NCI-H1048 (cell line): ENCODE measurements at places on chromosomes 6 and 20.
A peak's percentile ranks its signal among the peaks of the same experiment; 100 is the strongest.

- no peak for DNase-seq
Observed at GRCh38 chr20:4025679-4026078, 10.3 kb upstream of the RNF24 start.

GRCh38 chr20:36957875-36958667, 6.6 kb upstream of the SAMHD1 start:
- DNase-seq, result no peak

GRCh38 chr6:41706876-41707564, 28.4 kb downstream of the TFEB start:
- DNase-seq, result no peak

DNA sequence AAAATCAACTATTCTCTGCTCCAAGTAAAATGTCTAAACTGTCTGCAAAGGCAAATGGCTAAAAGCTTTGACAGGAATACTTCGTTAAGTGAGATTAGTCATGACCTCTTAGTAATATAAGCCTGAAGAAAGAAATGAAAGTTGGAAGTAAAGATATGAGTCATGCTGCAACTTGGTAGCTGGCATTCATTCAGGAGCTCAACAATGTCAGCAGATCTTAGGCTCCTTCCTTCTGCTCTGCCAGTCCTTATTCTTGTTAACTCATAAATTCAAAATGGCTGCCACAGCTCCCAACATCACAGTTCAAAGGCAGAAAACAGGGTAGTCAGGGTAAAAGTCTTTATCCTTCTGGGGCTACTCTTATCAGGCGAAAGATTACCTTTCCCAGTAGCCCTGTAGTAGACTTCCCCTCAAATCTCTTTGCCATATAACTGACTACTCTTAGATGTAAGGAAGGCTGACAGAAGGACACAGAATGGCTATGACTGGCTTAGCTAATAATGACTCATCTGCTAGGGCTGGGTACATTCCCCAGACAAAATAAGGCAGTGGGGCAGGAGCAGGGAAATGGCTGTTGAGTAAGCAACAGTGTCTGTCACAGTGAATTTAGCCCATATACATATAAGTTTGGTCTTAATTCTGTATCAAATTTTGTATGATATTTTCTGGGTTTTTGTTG, 24.4 kb upstream of the C6orf62 start:
- DNase-seq, result no peak

DNA sequence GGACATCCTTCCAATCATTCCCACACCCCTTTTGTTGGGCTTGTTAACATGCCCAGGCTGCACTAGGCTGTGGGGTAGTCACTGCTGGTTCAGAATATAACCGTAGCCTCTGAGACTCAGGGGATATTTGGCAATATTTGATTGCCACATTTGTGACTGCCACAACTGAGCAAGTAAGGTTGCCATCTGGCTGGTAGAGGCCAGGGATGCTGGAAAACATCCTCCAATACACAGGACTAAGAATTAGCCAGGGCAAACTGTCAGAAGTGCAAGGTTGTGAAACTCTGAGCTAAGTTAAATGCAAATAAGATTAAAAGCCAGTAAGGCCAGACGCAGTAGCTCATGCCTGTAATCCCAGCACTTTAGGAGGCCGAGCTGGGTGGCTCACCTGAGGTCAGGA, 112.0 kb downstream of the ZMYND8 start:
- DNase-seq, result no peak

DNA sequence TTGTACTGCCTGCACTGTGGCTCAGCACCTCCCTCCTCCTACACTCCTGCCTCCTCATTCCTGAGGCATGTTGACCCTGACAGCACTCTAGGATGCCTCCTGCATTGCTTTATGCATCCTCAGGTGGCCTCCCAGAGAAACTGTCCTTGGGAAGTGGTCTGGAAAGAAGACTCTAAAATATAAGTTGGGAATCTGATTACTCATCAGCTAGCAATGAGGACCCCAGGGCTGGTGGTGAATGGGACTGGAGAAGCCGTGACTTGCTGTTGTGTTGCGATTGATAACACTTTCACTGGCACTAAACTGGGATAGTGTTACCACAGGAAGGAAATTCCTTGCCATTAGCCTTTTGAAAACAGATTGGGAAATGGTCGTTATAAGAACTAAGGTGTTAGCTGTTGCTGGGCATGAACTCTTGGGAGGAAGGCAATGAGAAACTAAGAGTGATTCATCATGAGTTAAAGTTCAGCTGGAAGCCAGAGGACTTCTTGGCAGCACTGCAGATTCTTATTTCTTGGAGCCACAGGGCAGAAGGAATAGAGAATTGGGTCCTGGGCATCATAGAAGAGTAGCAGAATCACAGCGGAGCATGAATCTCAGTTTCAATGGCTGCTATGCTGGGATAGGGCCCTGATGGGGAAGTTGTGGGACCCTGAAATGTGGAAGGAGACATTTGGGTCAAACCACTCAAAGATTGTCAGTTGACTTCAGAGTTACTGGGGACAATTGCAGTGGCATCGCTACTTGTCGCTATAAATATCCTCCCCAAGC, 10.1 kb upstream of the SIRPD start:
- no peak for DNase-seq

- no peak for DNase-seq
Observed at GRCh38 chr6:3218266-3218665, 9.2 kb downstream of the TUBB2B start.

GRCh38 chr6:3819161-3820110, 29.7 kb upstream of the FAM50B start:
- DNase-seq, result no peak

DNA sequence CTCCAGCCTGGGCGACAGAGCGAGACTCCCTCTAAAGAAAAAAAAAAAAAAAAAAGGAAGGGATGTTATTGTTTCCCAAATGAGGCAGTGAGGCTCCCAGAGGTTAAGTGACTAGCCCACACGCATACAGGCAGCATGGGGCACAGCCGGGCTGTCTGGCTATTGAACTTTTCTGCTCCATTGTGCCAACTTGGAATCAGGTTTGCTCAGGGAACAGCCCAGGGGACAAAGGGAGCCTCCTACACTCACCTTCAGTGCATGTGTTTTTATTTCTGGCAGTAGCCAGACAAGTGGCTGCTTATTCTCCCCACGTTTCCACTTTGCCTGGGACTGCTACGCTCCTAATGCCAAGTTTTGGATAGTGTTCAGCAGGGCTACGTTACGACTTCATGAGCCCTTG, 10.7 kb downstream of the ETV7 start:
- no peak for DNase-seq

- DNase-seq, result no peak
Observed at GRCh38 chr20:722822-723644, 45.3 kb downstream of the SLC52A3 start.

DNA sequence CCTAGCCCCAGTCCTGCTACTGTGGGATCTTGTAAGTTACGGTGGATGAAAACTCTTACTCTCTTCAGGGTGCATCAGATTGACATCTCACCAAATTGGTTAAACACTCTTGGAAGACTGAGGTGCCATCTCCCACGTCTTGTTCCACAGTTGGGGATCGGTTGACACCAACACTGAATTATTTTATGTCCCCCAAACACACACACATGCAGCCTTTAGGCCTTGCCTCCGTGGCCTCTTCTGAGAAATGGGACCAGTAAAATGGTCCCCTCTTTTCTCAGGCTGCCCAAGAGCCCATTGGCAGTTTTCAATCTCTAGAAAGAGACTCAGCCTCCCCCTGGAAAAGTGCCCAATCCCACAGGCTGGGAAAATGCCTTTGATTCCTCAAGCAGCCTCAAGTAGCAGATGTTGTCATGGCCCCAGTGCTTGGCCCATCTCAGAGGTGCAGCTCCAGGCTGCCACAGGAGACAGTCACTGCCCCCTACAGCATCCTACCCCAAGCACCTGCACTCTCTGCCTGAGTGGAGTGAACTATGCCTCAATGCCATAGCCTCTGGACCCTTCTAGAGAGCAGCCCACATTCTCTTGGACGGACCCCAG, 163.9 kb downstream of the ANKRD60 start:
- DNase-seq, result no peak

- DNase-seq, result no peak
Observed at GRCh38 chr6:19370831-19371230, 466.3 kb upstream of the ID4 start.

DNA sequence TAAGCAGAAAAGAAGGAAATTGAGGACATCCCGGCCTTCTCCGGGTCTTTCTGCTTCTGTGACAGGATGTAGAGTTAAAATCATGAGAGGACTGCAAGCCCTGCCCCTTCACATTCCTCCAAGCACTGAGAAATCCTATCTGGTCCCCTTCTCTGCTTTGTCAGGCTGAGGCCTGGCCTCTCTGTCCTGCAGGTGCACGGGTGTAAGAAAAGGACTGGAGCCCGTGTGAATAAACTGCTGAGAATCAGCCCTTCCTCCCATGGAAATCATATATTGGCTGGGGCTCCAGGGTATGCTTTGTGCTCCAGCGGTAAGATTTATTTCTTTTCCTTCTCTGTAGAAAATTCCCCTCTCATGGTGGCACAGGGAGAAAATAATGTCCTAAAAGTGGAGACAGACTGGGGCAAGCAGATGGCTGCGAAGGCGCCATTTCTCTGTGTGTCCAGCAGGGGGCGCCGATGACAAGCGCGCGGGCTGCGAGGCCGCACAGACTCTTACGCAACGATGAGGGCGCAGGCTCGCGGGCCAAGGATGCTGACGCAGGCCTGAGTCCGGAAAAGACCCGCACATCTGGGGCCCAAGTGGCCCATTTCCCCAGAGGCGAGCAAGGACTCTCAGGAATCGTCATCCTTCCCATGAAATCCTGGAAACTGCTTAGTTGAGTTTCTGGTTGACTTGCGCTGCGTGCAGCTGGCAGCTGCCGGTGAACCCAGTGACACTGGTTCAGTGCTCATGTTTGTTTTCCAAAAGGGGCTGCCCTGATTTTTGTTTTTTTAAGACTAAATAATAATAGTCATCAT, 258.6 kb downstream of the ADGB start:
- peak; percentile 56 for DNase-seq

- no peak for DNase-seq
Observed at GRCh38 chr6:148054219-148054618, 288.4 kb upstream of the SASH1 start.

DNA sequence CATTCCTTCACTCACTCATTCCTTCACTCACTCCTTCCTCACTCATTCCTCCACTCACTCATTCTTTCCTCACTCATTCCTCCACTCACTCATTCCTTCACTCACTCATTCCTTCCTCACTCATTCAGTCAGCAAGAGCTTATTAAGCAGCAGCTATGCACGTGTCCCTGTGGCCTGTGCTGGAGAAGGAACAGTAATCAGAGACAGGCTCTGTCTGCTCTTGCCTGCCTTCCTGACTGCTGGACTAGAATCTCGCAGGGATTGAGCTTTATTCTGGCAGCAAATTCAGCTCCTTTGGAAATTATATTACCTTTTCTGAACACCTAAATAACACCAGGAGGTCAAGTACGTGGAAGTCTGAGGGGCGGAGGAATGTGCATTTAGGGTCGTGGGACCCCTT, 138.9 kb upstream of the AGPAT4 start:
- no peak for DNase-seq

DNA sequence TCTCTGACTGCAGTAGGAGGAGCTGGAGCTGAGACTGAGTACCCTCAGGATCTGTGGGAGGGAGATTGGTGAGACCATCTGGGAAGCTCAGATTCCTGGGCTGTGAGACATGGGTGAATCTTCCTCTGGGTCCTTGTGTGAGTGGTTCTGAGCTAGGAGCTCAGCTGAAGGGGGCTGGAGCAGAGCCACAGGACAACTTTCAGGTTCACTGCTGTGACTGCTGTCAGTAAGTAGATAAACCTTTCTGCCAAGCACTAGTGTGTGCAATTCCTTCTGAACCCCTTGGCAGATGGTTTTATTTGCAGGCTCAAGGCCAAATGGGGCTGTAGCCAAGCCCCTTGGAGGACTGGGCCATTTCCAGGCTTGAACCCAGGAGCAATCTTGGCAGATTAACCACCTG, 49.6 kb upstream of the SNAP91 start:
- DNase-seq, result no peak
